ENCODE measurements at places on chromosomes 3 and 15. TPM values are rescaled to one million over a fixed set of nuclear protein-coding genes. Genes with fewer than 3 reads are reported as not detected.

TYRO3 gene
- 30.8 TPM for total RNA-seq

LACTB gene
- total RNA-seq: 17.1 TPM

SEMA3F gene
- total RNA-seq: 34.0 TPM

GCNT3 gene
- 0.52 TPM for total RNA-seq

CPN2 gene
- total RNA-seq: not detected

SPTSSB gene
- 1.2 TPM for total RNA-seq

ANKUB1 gene
- not detected for total RNA-seq

GOLGA8G gene
- not detected for total RNA-seq

SHC4 gene
- 0.44 TPM for total RNA-seq

SPTBN5 gene
- total RNA-seq: 2.6 TPM

C3orf22 gene
- not detected for total RNA-seq

ZBED2 gene
- total RNA-seq: 45.1 TPM

CCPG1 gene
- 26.3 TPM for total RNA-seq

- H3K27ac ChIP-seq: no peak overlapping the region
- no peaks in the 10 kb centered on the region for H3K36me3 ChIP-seq
- no peaks in the 10 kb centered on the region for H3K4me1 ChIP-seq
- no peaks in the 10 kb centered on the region for H3K27me3 ChIP-seq
- no peak overlapping the region for H3K4me3 ChIP-seq
These were observed 10.6 kb downstream of the UBR1 start for GRCh38 chr15:43095243-43095642.

- no peak overlapping the region for H3K4me3 ChIP-seq
- no peak overlapping the region for H3K27ac ChIP-seq
- no peaks in the 10 kb centered on the region for H3K36me3 ChIP-seq
- DNase-seq: no peak
These were observed 147.6 kb upstream of the NR2F2 start for GRCh38 chr15:96182736-96183513.

- H3K27me3 ChIP-seq: 0 out of 2 replicates have a peak, but pooled peaks cover 7% of the 10 kb centered on the region
- H3K27ac ChIP-seq: no peak overlapping the region
- no peaks in the 10 kb centered on the region for H3K4me1 ChIP-seq
- H3K4me3 ChIP-seq: no peak overlapping the region
These were observed 90.0 kb downstream of the MEGF11 start for GRCh38 chr15:66163553-66163952.

DNA sequence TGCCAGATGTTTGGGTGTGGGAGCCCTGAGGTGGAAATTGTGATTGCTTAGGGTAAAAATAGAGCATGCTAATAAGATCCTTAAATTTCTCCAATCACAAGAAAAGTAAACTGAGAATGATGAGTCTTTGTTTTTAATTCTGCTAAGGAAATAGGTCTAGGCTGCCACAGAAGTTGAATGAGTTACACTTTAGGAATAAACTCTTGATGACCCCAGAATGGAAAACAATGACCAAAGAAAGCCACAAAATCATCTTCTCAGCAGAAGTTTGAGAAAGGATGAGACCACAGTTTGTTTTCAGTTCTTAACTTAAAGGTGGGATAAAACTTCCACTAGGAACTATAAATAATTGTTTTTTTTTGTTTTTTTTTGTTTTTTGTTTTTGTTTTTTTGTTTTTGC, 164.6 kb upstream of the BCL6 start:
- no peak for DNase-seq
- no peaks in the 10 kb centered on the region for H3K36me3 ChIP-seq
- no peaks in the 10 kb centered on the region for H3K27me3 ChIP-seq
- H3K4me3 ChIP-seq: no peak overlapping the region
- no peak overlapping the region for H3K27ac ChIP-seq

GRCh38 chr3:87270908-87271700, 5.3 kb downstream of the POU1F1 start:
- H3K4me1 ChIP-seq: no peaks in the 10 kb centered on the region
- H3K27ac ChIP-seq: no peak overlapping the region
- no peaks in the 10 kb centered on the region for H3K27me3 ChIP-seq
- H3K36me3 ChIP-seq: no peaks in the 10 kb centered on the region

GRCh38 chr3:165195241-165195639, 944 bp downstream of the SLITRK3 start:
- no peak overlapping the region for H3K27ac ChIP-seq
- H3K4me1 ChIP-seq: no peaks in the 10 kb centered on the region
- DNase-seq: no peak
- no peaks in the 10 kb centered on the region for H3K36me3 ChIP-seq
- H3K27me3 ChIP-seq: no peaks in the 10 kb centered on the region

- H3K27ac ChIP-seq: no peak overlapping the region
- H3K36me3 ChIP-seq: no peaks in the 10 kb centered on the region
- no peaks in the 10 kb centered on the region for H3K27me3 ChIP-seq
- no peak for DNase-seq
- no peaks in the 10 kb centered on the region for H3K4me1 ChIP-seq
These were observed 123.3 kb downstream of the ADAMTS17 start for GRCh38 chr15:100218434-100218833.

DNA sequence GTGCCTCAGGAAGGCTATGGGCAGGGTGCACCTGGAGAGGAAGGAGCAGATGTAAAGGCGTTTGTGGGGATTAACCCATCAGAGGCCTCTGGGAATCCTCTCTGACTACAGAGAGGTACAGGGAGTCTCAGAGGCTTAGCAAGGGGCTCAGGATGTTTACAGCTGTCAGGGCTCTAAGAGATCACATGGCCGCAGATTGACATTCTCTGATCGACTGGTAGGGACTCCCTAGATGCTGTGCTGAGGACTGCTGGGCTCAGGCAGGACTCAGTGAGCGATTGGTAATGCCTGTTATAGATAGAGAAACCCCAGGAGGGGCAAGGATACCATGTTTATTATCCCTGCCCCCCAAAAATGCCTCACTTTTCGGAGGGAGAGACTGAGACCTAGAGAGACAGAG, 103.5 kb downstream of the CORO2B start:
- no peak overlapping the region for H3K27ac ChIP-seq
- no peaks in the 10 kb centered on the region for H3K4me1 ChIP-seq
- H3K36me3 ChIP-seq: no peaks in the 10 kb centered on the region
- no peak for DNase-seq
- no peaks in the 10 kb centered on the region for H3K27me3 ChIP-seq

DNA sequence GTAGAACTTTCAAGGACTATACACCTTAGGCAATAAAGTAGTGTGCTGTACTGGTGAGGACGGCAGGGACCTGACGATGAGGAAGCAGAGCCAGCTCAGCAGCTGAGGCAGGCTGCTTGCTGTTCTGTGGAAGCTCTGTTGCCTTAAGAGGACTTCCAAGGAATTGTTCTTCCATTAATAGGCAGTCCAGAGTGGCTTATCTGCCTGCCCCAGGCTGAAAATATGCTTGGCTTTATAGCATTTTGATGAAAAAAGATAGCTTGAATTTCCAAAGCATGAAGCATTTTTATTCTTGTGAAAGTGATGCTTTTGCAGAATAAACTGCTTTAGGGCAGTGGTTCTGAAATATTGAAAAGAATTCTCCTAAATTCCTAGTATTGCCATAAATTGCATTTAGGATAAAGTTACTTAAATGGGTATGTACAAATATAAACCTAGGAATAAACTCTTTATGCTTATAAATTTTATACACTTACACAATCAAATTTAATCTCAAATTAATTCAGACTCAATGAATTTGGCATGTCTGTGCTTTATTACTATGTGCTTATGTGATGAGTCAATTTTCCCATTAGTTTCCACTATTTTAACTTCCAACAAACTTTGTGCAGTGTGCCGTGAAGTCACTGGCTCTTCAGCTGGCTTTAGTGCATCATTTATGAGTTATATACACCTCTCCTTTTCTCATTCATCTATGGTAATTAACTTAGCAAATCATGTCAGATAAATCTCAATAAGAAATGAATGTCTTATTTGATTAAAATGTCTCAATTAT, 231.0 kb upstream of the RASGRP1 start:
- H3K4me3 ChIP-seq: no peak overlapping the region
- H3K27ac ChIP-seq: no peak overlapping the region

- no peak overlapping the region for H3K4me3 ChIP-seq
- DNase-seq: no peak
- no peaks in the 10 kb centered on the region for H3K36me3 ChIP-seq
- H3K27ac ChIP-seq: no peak overlapping the region
These were observed 107.3 kb upstream of the TRIM42 start for GRCh38 chr3:140570602-140571001.

GRCh38 chr3:57570878-57571277, 14.8 kb downstream of the PDE12 start:
- 0 out of 2 replicates have a peak overlapping the region, but pooled peaks have one; percentile 7 for H3K27ac ChIP-seq
- H3K4me3 ChIP-seq: no peak overlapping the region

- no peaks in the 10 kb centered on the region for H3K27me3 ChIP-seq
- no peak for DNase-seq
- H3K4me1 ChIP-seq: no peaks in the 10 kb centered on the region
- no peak overlapping the region for H3K4me3 ChIP-seq
- H3K36me3 ChIP-seq: no peaks in the 10 kb centered on the region
These were observed 139.0 kb upstream of the CGNL1 start for GRCh38 chr15:57237301-57237642.

- H3K27ac ChIP-seq: no peak overlapping the region
- no peaks in the 10 kb centered on the region for H3K36me3 ChIP-seq
- H3K4me1 ChIP-seq: no peaks in the 10 kb centered on the region
- H3K27me3 ChIP-seq: no peaks in the 10 kb centered on the region
- DNase-seq: no peak
These were observed 104.5 kb upstream of the SLCO2A1 start for GRCh38 chr3:134134240-134134639.

GRCh38 chr3:197343656-197344408, 45.4 kb upstream of the DLG1 start:
- no peaks in the 10 kb centered on the region for H3K27me3 ChIP-seq
- no peak for DNase-seq
- no peak overlapping the region for H3K27ac ChIP-seq
- H3K4me3 ChIP-seq: no peak overlapping the region

- H3K27ac ChIP-seq: no peak overlapping the region
- H3K27me3 ChIP-seq: no peaks in the 10 kb centered on the region
- H3K4me3 ChIP-seq: no peak overlapping the region
- no peak for DNase-seq
- no peaks in the 10 kb centered on the region for H3K4me1 ChIP-seq
These were observed 60.8 kb upstream of the ARHGEF26 start for GRCh38 chr3:154060238-154061000.

GRCh38 chr3:137612291-137612690, 151.8 kb upstream of the SOX14 start:
- no peak overlapping the region for H3K4me3 ChIP-seq
- H3K27ac ChIP-seq: no peak overlapping the region
- no peaks in the 10 kb centered on the region for H3K36me3 ChIP-seq
- no peak for DNase-seq
- peaks cover 17% of the 10 kb centered on the region for H3K27me3 ChIP-seq

GRCh38 chr3:40308725-40309417, 636 bp upstream of the EIF1B start:
- no peak overlapping the region for H3K27ac ChIP-seq
- peak overlapping the region; percentile 93 for H3K4me3 ChIP-seq
- no peak for DNase-seq
- no peaks in the 10 kb centered on the region for H3K27me3 ChIP-seq
- peaks cover 15% of the 10 kb centered on the region for H3K4me1 ChIP-seq

DNA sequence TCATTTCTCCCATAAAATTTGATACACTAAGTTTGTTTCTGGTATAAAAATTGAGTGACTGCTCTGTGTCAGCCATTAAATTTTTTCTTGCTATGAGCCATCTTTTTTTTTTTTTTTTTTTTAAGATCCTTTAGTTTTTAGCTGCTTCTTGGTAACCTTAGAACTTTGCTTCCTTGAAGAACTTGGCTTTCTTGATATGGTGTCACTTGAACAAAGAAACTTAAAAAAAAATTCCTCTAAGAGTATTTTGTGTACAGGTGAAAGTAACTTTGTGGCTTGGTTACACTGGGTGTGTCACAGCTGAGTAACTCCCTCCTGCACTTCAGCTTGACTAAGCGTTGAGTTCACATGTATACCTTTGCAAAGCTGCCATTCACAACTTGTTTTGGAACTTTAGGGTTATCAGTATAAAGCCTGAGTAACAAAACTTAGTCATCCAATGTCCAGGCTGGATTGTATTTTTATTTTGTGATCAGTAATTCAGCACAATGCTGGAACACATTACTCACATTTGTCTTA, 6.5 kb downstream of the CHD2 start:
- H3K4me3 ChIP-seq: peak overlapping the region; percentile 81
- H3K4me1 ChIP-seq: peaks cover 59% of the 10 kb centered on the region
- peak; percentile 59 for DNase-seq
- peak overlapping the region; percentile 98 for H3K27ac ChIP-seq
- H3K27me3 ChIP-seq: no peaks in the 10 kb centered on the region
- peaks cover 47% of the 10 kb centered on the region for H3K36me3 ChIP-seq

DNA sequence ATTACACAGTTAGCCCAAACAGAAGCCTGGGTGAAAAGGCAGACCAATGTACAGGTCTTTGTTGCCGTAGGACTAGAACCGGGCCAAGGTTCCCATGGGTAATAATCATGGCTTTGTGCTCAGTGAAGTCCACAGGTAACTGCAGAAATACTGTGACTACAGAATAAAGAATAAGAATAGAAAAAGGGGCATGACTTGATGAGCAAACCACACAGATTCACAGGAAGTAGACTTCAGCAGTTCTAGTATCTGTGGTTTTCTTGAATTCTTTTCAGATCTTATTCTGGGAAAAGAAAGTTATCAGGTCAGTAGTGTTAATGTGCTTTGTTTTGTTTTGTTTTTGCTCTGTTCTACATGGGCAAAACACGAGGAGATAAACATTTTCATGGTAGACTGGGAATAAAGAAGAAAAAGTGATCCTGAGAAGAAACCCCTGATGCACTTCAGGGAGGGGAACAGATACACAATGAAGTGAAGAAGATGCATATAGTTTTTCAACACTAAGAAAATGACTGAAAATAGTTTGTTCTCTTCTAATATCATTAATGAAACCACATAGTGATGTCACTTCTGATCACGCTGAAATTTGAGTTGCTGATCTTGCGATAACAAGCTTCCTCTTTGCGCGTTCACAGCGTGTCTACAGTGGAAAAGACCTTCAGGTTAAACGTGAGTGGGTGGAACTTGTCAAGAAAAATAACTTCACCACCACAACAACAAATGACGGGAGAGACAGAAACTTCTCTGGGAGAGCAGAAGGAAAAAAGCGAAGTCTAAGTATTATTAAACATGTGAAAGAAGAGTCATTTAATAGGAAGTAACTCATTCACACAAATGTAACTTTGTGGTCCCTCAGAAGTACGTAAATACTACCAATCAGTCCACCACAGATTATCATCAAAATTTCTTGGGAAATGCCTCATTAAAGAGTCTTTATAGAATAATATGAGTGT, 315.8 kb upstream of the SATB1 start:
- DNase-seq: no peak
- no peaks in the 10 kb centered on the region for H3K36me3 ChIP-seq
- no peak overlapping the region for H3K4me3 ChIP-seq
- H3K27me3 ChIP-seq: no peaks in the 10 kb centered on the region
- H3K27ac ChIP-seq: no peak overlapping the region

DNA sequence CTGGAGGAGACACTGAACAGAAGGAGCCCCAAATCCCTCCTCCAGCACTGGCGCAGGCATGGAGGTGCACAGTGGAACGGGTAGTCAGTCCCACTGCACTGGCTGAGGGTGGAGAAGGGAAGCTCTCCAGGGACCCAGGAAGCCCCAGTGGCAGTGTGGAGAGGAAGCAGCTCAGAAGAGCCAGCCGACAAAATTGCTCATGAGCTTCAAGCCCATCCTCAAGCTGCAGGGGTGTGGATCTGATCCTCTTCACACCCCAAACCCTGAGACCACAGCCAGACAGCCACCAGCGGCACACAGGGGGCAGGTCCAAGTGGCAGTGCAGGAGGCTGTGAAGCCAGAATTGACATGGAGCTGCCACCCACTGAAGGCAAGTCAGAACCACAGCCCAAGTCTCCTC, 32.1 kb downstream of the CYFIP1 start:
- H3K27me3 ChIP-seq: no peaks in the 10 kb centered on the region
- H3K4me3 ChIP-seq: no peak overlapping the region
- no peak overlapping the region for H3K27ac ChIP-seq
- no peak for DNase-seq
- H3K4me1 ChIP-seq: no peaks in the 10 kb centered on the region

GRCh38 chr3:98779541-98780335, 16.6 kb downstream of the ST3GAL6 start:
- H3K4me1 ChIP-seq: no peaks in the 10 kb centered on the region
- H3K4me3 ChIP-seq: no peak overlapping the region

Measured in PC-9 (cell line).